ENCODE measurements at places on chromosomes 1 and 21. TPM values are rescaled to one million over a fixed set of nuclear protein-coding genes. Genes with fewer than 3 reads are reported as not detected.

The ANGPTL3 gene
- polyA plus RNA-seq = 1.1 TPM

The AQP10 gene
- not detected for polyA plus RNA-seq

The MROH9 gene
- not detected for polyA plus RNA-seq

The REN gene
- polyA plus RNA-seq = not detected

GRCh38 chr1:18290740-18291412 is 183.3 kb downstream of the IGSF21 start:
- DNase-seq = no peak

DNA sequence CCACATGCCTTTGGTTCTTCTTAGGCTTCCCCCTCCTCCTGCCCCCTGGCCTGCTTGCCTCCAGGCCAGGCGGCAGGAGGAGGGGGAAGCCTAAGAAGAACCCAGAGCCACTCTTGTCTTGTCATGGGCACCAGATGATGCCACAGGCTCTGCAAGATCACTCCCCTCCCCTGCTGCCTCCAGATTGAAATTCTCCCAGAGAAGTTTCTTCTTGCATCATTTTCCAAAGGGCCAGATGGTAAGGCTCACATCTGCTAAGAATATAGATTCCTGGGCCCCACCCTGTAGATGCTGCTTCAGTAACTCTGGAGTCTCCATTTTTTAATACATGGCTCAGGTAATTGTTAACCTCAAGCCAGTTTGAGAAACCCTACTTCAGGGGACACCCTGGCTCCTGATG is 60.8 kb downstream of the FAM163A start:
- DNase-seq = no peak

- no peak for DNase-seq
Measured at GRCh38 chr1:16093611-16094010, 20.2 kb upstream of the FAM131C start.

DNA sequence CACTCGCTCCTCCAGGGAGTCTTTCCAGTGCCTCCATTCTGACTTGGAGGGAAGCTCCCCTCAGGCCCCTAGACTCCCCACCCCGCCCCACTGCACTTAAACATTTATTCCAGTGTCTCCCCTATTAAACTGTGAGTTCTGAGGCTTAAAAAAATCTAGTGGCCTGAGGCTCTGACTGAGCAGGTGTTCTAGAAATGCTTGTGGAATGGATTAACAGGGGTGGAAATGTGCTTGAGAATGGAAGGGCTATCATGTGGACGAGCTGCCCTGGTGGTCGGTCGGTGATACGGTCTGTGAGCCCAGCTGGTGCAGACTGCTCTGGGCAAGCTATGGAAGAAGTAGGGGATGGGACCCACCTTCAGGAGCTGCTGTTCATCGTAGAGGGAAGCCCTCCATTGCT is 130.2 kb downstream of the PEX14 start:
- DNase-seq = no peak

DNA sequence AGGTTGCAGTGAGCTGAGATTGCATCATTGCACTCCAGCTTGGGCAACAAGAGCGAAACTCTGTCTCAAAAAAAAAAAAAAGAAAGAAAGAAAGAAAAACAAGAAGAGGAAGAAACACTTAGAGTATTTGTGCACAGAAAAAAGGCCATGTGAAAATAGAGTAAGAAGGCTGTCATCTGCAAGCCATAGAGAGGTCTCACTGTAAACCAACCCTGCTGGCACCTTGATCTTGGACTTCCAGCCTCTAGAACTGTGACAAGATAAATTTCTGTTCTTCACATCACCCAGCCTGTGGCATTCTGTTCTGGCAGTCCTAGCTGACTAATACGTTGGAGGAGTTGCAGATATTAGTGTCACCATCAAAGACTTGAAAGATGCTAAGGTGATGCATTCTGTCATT is 12.1 kb upstream of the ZDHHC18 start:
- no peak for DNase-seq

GRCh38 chr1:77832901-77833300 is 53.5 kb downstream of the MIGA1 start:
- DNase-seq = peak; percentile 79

- DNase-seq = no peak
Measured at GRCh38 chr1:119006406-119007279, 18.5 kb upstream of the TBX15 start.
